ENCODE measurements at places on chromosomes 16 and 17.
A peak's percentile ranks its signal among the peaks of the same experiment; 100 is the strongest.

DNA sequence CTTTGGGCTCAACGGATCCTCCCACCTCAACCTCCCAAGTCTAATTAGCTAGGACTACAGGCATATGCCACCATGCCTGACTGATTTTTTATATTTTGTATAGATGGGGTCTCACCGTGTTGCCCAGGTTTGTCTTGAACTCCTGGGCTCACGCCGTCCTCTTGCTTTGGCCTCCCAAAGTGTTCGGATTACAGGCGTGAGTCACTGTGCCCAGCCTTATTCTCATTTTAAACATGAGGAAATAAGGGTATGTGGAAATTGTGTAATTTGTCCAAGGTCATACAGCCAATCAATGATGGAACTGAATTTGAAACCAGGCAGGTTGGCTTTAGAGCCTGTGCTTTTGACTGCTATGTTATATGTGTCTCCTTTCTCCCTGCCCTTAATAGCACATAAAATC, 27.4 kb upstream of the AQP8 start:
- no peak for DNase-seq
- H3K4me3 ChIP-seq = no peak overlapping the region
- no peaks in the 10 kb centered on the region for H3K27me3 ChIP-seq
- no peaks in the 10 kb centered on the region for H3K36me3 ChIP-seq
- H3K27ac ChIP-seq = no peak overlapping the region

GRCh38 chr16:50550035-50550434, 1.8 kb downstream of the NKD1 start:
- DNase-seq = no peak
- H3K4me3 ChIP-seq = no peak overlapping the region
- H3K27me3 ChIP-seq = no peaks in the 10 kb centered on the region
- no peaks in the 10 kb centered on the region for H3K36me3 ChIP-seq
- H3K27ac ChIP-seq = no peak overlapping the region

GRCh38 chr17:58245428-58246103, 7.2 kb downstream of the LPO start:
- no peaks in the 10 kb centered on the region for H3K36me3 ChIP-seq
- H3K27ac ChIP-seq = no peak overlapping the region
- no peak overlapping the region for H3K4me3 ChIP-seq
- no peaks in the 10 kb centered on the region for H3K27me3 ChIP-seq
- H3K4me1 ChIP-seq = peaks cover 18% of the 10 kb centered on the region

DNA sequence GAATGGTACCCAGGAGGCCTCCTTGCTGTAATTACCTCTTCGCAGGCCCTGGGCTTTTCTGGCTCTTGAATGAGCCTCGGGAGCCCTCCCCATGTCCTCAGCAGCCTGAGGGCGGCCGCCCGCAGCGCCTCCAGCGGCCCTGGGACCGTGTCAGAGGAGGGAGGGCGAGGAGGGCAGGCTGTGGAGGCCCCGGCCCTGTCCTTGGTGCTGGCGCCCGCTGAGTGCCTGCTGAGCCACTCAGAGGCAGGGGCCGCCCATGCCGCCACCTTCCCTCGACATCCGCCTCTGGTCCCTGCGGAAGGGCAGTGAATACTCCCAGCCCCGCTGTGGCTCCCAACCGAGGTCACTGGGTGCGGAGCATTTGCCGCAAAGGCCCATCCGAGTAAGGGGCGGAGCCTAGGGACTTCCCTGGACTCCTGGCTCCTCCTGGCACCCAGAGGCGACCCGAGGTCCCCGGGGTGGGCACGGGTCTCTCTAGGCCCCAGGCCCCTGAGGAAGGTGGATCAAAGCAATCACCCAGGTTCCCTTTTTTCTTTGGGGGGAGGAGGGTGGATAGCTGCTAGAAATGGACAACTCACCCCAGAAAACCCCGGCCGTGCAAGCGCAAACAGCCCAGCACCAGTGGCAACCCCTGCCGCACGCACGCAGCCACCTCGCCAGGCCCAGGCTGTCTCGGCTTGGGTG, 2.8 kb downstream of the RBFOX3 start:
- H3K27ac ChIP-seq = no peak overlapping the region
- H3K36me3 ChIP-seq = no peaks in the 10 kb centered on the region
- H3K4me3 ChIP-seq = no peak overlapping the region
- no peak for DNase-seq
- H3K27me3 ChIP-seq = no peaks in the 10 kb centered on the region

GRCh38 chr17:77440560-77440981, 299.8 kb downstream of the SEC14L1 start:
- no peak for DNase-seq
- no peaks in the 10 kb centered on the region for H3K27me3 ChIP-seq
- no peak overlapping the region for H3K4me3 ChIP-seq
- H3K36me3 ChIP-seq = no peaks in the 10 kb centered on the region

GRCh38 chr17:60573236-60574051, 26.5 kb upstream of the PPM1D start:
- DNase-seq = no peak
- no peak overlapping the region for H3K4me3 ChIP-seq
- no peaks in the 10 kb centered on the region for H3K36me3 ChIP-seq
- no peaks in the 10 kb centered on the region for H3K27me3 ChIP-seq
- no peaks in the 10 kb centered on the region for H3K4me1 ChIP-seq

- H3K4me3 ChIP-seq = no peak overlapping the region
- H3K36me3 ChIP-seq = no peaks in the 10 kb centered on the region
- H3K27me3 ChIP-seq = no peaks in the 10 kb centered on the region
These were observed 3.4 kb upstream of the BPTF start for GRCh38 chr17:67821871-67822367.

- peaks cover 12% of the 10 kb centered on the region for H3K4me1 ChIP-seq
- peak overlapping the region; percentile 71 for H3K27ac ChIP-seq
- no peaks in the 10 kb centered on the region for H3K27me3 ChIP-seq
- H3K36me3 ChIP-seq = no peaks in the 10 kb centered on the region
- no peak overlapping the region for H3K4me3 ChIP-seq
These were observed 2.1 kb downstream of the FMNL1 start for GRCh38 chr17:45223539-45224528.

DNA sequence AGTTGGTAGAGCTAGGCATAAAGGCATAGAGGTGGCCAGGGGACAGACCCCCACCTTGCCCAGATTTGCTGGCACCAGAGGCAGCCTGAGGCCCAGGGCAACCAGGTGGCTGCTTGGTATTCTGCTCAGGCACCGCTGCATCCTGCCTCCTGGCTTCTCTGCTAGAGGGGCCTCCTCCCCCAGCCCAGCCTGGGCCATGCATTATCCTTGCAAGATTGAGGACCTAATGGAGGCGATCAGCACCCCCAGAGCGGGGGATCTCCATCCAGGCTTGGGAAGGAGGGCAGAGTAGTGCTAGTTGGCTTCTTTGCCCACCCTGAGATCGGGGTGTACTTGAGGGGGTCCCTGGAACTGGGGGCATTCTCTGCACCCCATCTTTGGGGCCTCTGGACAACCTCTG, 23.8 kb downstream of the CDK5RAP3 start:
- no peak for DNase-seq
- H3K4me3 ChIP-seq = no peak overlapping the region
- H3K27me3 ChIP-seq = no peaks in the 10 kb centered on the region
- no peaks in the 10 kb centered on the region for H3K36me3 ChIP-seq

DNA sequence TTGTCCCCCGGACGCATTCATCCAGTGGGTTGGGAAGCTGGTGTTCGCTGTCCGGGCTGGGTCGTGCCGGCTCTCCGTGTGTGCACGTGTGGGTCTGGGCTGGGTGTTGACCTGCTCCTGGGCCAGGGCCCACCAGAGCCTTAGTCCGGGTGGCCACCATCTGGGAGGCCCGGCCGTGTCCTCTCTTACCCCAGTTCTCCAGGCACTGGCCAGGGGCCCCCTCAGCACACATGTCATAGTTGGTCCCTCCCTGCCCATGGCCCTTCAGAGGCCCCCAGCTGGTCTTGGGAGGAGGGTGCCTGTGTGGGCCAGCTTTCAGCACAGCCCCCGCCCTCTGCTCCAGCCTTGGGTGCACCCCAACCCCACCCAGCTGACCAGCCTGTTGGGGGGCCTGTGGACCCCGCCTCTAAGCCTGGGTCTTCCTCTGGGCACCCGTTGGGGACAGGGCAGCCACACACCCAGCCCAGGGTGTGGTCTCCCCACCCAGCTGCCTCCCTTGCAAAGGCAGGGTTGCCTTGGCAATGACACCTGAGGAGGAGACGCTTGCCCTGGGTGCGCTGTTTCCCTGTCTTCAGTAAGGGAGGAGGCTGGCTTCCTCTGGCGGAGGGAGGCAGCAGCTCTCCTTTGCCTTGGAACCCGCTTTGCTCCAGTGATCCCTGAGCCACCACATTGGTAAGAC, 77.4 kb downstream of the JPH3 start:
- H3K4me1 ChIP-seq = no peaks in the 10 kb centered on the region
- H3K27ac ChIP-seq = no peak overlapping the region
- H3K36me3 ChIP-seq = no peaks in the 10 kb centered on the region

DNA sequence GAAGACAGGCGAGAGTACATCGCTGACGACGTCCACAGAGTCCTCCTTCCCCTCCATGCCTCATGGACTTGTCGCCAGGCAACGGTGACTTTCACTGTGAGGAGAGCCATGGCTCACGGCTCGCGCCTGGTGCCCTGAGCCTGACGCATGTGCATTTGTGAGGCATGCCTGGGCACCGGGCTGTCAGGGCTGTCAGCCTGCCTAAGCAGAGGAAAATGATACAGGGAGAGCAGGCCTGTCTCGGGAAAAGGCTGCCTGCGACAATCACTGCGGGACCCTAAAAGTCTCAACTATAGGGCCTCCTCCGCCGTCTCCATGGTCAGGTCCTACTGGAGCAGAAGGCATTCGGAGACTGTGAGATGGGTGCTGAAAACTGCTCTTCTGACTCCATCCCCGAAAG, 135.5 kb upstream of the WSB1 start:
- no peak for DNase-seq
- H3K27ac ChIP-seq = no peak overlapping the region
- H3K4me3 ChIP-seq = no peak overlapping the region
- H3K36me3 ChIP-seq = no peaks in the 10 kb centered on the region
- H3K4me1 ChIP-seq = no peaks in the 10 kb centered on the region

DNA sequence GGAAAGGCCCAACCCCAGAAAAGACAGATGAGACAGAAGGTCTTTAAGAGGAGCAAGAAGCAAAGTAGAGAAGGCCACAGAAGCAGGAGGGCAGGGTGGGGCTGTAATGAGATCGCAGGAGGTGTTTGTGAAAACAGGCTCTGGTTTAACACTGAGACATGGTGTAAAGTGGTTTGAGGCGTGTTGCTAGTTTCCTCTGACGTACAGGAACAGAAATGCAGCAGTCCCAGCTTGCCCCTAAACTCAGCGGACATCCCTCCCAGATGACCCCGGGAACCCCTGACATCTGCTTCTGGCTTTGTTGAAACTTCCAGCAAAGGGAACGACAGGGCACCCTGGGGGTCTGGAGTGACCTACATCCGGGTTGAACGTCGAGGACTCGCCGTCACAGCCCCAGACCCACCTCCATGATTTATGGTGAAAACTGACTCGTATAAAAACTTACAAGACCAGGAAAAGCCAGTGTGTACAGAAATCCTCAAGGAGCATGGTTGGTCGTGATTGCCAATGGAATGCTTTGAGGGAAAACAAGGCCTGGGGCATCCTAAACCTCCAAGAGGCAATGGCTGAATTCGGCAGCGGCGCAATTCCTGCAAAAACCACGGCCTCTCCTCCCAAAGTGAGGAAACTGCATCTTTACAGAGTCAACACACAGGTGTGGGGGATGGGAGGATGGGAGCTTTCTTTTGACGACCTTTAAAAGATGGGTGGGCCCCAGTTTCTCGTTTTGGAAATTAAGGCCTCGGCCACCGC, 25.8 kb downstream of the LITAF start:
- H3K27ac ChIP-seq = peak overlapping the region; percentile 64
- no peaks in the 10 kb centered on the region for H3K27me3 ChIP-seq
- H3K4me1 ChIP-seq = peaks cover 14% of the 10 kb centered on the region
- no peak for DNase-seq
- no peak overlapping the region for H3K4me3 ChIP-seq

DNA sequence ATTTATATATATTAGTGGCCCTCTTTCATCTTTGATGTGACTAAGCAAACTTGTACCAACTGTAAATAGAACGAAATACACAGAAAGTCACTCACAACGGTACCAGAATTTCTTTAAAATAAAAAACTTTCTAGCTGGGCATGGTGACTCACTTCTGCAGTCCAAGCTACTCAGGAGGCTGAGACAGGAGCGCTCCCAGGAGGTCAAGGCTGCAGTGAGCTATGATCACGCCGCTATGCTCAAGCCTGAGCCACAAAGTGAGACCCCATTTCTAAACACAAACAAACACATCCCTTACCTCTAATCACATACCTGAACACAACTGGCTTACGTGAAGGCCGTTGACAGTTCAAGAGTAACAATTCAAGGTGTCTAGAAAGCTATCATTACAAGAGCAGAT, 29.7 kb downstream of the STAT5B start:
- H3K36me3 ChIP-seq = no peaks in the 10 kb centered on the region
- no peak overlapping the region for H3K27ac ChIP-seq
- no peak for DNase-seq
- H3K4me3 ChIP-seq = no peak overlapping the region

DNA sequence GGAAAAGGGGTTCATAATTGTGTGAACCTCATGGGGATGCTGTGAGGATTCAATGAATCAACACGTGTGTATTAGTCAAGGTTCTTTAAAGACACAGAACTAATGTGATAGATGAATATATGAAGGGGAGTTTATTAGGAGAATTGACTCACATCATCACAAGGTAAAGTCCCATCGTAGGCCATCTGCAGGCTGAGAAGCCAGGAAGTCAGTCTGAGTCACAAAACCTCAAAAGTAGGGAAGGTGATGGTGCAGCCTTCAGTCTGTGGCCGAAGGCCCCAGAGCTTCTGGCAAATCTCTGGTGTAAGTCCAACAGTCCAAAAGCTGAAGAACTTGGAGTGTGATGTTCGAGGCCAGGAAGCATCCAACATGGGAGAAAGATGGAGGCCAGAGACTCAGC, 413.4 kb downstream of the CDH13 start:
- H3K4me3 ChIP-seq = no peak overlapping the region
- no peaks in the 10 kb centered on the region for H3K27me3 ChIP-seq
- no peak overlapping the region for H3K27ac ChIP-seq
- no peak for DNase-seq
- no peaks in the 10 kb centered on the region for H3K4me1 ChIP-seq

DNA sequence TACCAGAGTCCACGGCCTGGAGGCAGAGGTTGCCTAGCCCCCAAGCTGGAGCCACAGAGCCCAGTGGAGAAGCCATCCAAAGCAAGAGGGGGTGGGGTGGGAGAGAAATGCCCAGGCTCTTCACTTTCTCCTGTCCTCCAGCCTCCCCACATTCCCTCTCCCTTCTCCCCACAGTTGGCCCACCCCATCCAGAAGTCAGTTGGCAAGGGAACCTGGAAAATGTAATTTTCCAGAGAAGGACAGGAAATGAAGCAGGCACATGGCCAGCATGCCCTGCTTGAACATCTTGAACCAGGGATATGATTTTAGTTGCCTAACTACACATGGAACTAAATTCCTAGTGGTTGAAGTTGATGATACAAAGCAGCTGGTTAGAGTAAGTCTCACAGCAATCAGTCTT, 73.3 kb upstream of the IRX6 start:
- DNase-seq = no peak
- H3K36me3 ChIP-seq = no peaks in the 10 kb centered on the region
- no peak overlapping the region for H3K27ac ChIP-seq
- H3K27me3 ChIP-seq = no peaks in the 10 kb centered on the region
- no peaks in the 10 kb centered on the region for H3K4me1 ChIP-seq

GRCh38 chr16:17331071-17331607, 139.6 kb downstream of the XYLT1 start:
- no peak overlapping the region for H3K27ac ChIP-seq
- no peak overlapping the region for H3K4me3 ChIP-seq
- no peaks in the 10 kb centered on the region for H3K4me1 ChIP-seq
- H3K27me3 ChIP-seq = no peaks in the 10 kb centered on the region

Data from liver (tissue), 10 donors.